ENCODE measurements at places on chromosomes 7 and 10.

DNA sequence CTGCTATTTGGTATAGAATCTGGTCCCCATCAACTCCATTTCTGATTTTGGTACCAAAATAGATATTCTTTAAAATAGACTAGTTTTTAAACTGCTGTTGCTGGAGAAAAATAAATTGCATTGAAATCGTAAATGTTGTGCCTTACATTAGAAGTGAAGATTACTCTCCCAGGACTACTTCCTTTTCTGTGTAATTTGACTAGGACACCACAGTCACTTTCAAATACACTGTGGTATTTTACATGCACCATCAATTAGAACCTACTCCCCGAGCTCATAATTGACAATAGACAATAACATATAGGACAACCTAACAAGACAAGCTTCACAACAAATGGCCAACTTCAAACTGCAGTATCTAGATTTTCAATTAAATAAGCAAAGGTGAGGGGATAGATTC, 211.5 kb downstream of the DGKB start:
- no peak for DNase-seq

GRCh38 chr10:86263209-86263608, 103.4 kb downstream of the GRID1 start:
- DNase-seq = no peak

GRCh38 chr10:70007116-70007820, 45.4 kb upstream of the MACROH2A2 start:
- DNase-seq = no peak

DNA sequence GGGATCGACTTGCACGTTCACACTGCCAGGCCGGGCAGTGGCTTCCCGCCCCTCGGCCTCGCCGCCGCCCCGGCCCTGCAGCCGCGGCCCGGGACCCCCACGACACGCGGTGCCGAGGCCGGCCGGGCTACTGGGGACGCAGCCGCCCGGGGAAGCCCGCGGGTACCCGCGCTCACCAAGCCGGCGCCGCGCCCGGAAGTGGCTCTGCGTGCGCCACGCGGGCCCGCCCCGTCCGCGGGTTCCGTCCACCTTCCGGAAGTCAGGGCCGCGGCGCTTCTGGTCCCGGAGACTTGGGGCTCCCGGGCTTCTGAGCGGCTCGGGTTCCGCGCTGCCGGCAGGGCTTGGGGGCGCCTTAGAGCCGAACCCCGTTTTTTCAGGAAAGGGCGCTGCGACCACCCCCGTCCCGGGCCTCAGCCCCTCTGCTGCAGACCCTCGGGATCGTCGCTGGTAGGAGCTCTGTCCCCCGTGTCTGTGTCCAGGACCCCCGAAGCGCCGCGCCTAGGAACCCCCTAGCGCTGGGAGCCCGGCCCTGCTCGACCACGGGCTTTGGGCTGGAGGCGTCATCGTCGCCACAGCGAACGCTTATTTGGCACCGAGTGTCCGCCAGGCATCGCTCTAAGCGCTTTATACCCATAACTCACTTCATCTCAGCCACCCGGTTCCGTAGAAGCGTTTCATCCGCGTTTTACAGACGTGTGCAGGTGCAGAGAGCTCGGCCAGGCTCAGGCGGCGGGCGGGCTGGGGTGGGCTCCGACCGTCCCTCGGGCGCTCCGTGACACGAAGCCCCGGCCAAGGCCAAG, at the start of gene PSMG3:
Gene PSMG3, minus strand, starts transcription at position 200 of the 800 bp plus-strand sequence. CDS start 693 bp downstream, outside the sequence.
- peak; percentile 84 for DNase-seq

- no peak for DNase-seq
Measured at GRCh38 chr7:112023282-112023681, 182.9 kb downstream of the DOCK4 start.

GRCh38 chr10:132774902-132775863, 10.8 kb downstream of the NKX6-2 start:
- no peak for DNase-seq

DNA sequence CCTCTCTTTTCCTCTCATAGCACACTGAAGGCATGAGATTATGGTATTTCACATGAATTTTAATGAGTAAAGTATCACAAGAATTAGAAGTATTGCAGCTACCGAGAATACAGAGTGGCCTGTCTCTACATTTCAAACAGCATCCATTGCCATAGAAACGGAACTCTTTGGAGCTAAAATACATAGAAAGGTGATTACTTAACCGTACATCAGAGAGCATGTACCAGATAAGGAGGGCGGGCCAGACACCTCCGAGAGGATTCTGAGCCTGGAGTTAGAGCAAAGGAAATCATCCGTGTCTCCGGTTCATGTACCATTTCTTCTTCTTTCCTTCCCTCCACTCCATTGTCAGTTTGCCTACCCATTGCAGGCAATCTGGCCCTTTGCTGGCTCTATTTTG, 196.7 kb downstream of the KLF6 start:
- DNase-seq = no peak

- DNase-seq = no peak
Measured at GRCh38 chr10:107206833-107207232, 42.3 kb upstream of the SORCS1 start.

Measured in T-helper 2 cell (primary cell).